NCI-H146 (cell line): ENCODE measurements at places on chromosomes 5 and 9.
A peak's percentile ranks its signal among the peaks of the same experiment; 100 is the strongest.

GRCh38 chr5:14036514-14036913, 92.0 kb upstream of the DNAH5 start:
- no peak for DNase-seq

- no peak for DNase-seq
These were observed 269.4 kb upstream of the MVB12B start for GRCh38 chr9:126057121-126057825.

DNA sequence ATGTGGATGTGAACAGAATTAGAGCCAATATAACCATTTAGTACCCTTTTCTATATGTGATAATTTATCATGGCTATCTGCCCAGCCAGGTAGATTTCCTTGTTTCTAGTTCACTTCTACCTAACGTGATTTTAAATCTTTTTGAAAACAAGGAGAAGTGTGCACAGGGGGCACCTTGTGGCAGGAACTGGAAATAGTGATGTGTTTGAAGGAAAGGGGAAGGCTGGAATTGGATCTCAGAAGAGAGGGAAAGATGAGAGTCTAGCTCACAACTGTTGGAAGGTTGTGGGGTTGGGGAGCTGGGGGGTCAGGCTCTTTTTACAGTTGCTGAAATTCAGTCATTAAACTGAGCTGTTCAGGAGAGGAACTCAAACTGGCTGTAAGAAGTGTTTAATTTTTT, 219.5 kb downstream of the KCTD16 start:
- DNase-seq = peak; percentile 30

DNA sequence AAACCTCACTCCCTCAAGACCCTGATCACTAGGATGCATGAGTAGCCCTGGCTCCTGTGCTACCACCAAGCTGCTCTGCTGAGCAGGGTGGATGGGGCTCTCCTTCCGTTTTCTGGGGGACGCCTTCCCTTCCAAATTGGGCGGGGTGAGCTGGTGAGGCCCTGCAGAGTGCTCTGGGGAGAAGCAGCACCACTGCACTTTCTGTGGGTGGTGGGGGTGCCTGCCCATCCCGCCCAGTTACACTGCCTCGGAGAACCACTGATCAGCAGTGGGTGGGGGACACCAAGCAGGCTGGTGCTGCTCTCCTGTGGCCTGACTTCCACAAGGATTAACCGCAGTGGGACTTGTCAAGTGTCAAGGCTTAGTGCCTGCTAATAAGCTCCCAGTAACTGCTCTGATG, 19.0 kb downstream of the GFPT2 start:
- no peak for DNase-seq

DNA sequence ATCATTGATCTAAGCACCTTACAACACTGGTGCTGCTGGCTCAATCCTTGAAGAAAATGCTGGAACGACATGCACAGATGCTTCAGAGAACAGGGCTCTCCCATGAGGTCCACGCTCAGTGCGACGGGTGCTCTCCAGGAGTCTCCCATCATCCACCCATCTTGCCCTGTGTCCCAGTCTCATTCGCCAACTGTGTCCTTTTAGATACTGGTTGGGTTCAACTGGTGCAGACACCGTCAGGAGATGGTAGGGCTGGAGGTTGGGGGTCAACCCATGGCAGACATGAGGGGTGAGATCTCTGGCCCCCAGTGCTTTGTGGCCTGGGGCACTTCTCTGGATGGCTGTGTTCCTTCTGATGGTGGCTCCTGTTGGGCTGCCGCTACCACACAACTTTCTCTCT, 1.6 kb upstream of the OBP2B start:
- no peak for DNase-seq

GRCh38 chr9:114154600-114155102, 686 bp upstream of the COL27A1 start:
- no peak for DNase-seq

DNA sequence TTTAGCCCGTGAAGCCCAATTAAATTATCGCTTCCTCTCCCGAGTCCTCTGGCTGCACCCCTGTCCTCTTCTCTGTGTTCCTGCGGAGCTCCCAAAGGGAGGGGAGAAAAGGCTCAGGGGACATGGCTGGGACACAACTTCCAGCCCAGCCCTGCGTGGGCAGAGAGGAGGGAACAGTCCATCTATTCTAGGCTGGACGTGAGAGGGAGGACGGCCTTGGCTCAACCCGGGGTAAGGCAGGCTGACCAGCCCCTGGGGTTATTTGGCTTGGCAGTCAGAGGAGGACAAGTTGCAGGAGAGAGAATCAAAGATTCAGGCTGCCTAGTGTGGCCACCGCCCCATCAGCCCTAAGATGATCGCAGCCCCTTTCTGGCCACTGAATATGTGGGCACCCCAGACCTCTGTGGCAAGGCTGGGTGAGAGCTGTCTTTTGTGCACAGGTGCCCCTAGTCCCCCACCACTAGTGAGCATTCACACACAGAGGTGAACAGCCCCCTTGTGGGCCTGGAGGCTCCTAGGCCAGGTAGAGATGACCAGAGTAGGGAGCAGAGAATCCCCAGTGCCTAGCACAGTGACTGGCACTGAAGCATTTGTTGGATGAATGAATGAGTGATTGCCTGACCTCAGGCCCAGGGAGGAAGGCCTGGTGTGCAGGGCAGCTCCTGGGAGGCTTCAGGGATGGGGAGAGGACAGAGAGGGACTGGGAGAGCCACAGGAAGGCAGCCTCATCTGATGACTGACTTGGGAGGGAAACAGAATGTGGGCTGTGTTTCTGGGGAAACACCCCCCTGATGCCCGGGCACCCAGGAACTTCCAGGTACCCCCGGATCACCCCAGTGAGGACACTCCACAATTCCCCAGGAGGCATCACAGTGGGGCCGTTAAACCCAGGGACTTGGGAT, 133.9 kb downstream of the C9orf50 start:
- no peak for DNase-seq

- no peak for DNase-seq
These were observed 21.6 kb downstream of the FBXW11 start for GRCh38 chr5:171984748-171985419.

GRCh38 chr9:133322701-133323100, 13.3 kb downstream of the SURF6 start:
- DNase-seq = no peak

DNA sequence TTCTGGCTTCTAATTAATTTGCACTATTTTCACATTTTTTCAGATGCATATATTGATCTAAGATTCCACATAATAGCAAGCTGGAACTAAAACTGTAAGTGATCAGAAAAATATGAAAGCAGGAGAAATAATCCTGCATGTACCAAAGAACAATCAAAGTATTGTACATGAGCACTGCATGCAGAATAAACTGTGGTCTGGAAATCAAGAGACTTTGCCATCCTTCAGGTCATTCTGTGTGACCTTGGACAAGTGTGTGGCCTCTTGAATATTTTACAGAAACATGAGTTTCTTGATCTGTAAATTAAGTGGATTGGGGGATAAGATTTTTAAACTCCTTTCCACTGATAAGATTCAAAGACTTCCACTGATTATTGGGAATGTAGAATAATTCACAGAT, 99.2 kb upstream of the GNAQ start:
- DNase-seq = no peak

- no peak for DNase-seq
These were observed 225.5 kb upstream of the ZNF462 start for GRCh38 chr9:106637486-106637885.

- DNase-seq = no peak
These were observed 53.7 kb downstream of the LHFPL2 start for GRCh38 chr5:78594610-78595457.

GRCh38 chr5:126066836-126067235, 356.4 kb upstream of the GRAMD2B start:
- no peak for DNase-seq

GRCh38 chr9:101387871-101388506, 3.2 kb upstream of the BAAT start:
- peak; percentile 70 for DNase-seq

DNA sequence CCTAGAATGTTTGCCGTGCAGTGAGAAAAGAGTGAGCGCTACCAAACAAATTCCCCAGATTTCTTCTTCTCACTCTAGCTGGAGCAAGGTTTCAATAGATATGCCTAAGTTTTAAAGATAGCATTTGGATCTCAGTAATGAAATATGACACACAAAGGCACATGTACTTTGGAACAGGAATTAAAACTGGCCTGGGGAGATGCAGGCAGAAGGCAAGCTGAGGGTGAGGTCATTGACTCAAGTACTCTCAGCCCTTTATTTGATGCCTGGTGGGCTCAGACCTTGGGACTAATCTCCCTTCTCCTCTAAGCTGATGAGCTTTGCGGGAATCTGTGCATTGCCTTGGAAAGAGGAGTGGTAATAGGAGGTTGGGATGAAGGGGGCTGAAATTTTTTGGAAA, 323.3 kb upstream of the SLC30A5 start:
- no peak for DNase-seq

DNA sequence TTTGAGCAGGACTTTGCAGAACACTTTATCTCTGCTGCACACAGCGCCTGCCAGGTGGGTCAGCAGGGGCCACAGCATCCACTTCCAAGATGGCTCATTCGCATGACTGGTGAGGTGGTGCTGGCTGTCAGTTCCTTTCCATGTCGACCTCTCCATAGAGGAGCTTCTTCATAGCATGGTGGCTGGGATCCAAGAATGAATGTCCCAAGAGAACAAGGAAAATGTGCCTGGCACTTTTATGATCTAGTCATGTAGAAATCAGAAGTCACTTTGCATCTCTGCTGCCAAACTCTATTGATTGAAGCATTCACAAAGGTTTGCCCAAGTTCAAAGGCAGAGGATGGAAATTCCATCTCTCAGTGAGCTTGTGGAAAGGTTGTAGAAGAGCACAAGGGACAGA, 85.0 kb downstream of the GALNT10 start:
- no peak for DNase-seq

- no peak for DNase-seq
These were observed 115.5 kb upstream of the SLC12A2 start for GRCh38 chr5:127967983-127968592.

DNA sequence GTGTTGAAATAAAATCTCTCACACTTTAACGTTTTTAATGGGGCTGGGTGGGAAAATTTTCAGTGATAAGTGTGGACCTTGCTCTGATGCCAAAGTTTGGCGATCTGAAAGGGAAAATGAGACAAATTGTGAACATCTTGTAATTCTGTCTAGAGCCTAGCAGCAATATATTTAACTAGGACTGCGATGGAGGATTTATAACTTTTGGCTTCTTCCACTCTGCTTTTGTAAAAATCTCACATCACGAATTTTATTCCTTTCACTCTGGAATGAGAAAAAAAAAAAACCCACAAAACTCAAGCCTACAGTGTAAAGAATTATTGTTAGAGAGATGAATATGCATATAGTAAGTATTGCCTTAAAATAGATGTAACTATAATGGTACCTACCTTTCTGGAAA, 19.9 kb downstream of the CCNH start:
- no peak for DNase-seq

- no peak for DNase-seq
These were observed 101.8 kb downstream of the SPRY4 start for GRCh38 chr5:142222866-142223558.

- no peak for DNase-seq
These were observed 98.0 kb downstream of the MACIR start for GRCh38 chr5:103356350-103357091.

DNA sequence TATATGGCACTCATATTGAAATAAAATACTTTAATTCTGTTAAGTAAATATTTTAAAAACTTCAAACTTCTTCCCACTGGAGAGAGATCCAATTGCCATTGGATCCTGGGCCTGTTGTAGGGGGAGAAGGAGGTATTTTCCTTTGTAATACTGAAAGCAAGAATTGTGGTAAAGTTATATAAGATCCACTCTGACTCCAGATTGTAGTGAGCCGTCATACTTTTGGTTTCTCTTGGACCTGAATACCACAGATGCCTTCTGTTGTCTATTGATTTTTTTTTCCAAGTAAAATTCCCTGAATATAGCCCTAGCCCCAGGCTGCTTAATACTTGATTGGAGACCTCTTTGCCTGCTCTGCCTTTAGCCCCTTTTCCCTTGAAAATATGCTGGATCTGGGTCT, 86.9 kb downstream of the ATG10 start:
- DNase-seq = no peak

GRCh38 chr9:127522727-127523126, 71.4 kb downstream of the LRSAM1 start:
- no peak for DNase-seq

- no peak for DNase-seq
These were observed 13.0 kb downstream of the CXXC5 start for GRCh38 chr5:139660923-139661814.

DNA sequence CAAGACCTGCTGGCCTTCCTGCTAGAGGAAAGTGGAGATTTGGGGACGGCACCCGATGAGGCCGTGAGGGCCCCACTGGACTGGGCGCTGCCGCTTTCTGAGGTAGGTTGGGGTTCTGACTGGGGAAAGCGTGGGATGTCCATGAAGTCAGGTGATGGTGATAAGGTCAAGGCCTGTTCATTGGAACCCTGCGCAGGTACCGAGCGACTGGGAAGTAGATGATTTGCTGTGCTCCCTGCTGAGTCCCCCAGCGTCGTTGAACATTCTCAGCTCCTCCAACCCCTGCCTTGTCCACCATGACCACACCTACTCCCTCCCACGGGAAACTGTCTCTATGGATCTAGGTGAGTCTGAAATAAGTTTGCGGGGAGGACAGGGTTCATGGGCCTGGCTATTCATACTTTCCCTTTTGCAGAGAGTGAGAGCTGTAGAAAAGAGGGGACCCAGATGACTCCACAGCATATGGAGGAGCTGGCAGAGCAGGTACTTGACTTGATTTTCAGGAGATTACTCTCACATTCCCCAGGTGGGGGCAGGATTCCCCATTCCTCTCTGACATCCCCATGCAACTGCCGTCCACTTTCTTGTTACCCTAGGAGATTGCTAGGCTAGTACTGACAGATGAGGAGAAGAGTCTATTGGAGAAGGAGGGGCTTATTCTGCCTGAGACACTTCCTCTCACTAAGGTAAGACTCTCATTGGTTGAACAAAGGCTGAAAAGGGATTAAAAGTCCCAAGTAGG, 505 bp downstream of the CREB3 start:
- peak; percentile 62 for DNase-seq

DNA sequence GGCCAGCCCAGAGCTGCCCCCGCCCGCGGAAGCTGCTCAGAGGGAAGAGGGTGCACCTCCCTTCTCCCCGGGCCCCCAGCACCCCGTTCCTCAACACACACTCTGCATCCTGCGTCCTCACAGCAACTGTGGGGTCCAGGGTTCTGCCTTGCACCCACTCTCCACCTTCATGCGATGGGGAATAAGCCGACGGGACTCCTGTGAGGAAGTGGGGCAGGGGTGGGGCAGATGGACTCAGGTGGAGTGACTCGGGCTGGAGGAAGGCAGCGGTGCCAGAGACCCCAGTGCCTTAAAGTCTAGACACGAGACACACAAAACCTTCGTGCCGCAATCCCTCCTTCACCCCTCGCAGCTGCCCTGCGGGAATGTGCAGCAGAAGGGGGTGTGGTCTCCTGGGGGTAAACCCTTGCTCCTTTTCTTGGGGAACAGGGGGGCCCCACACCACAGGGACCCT, 8.6 kb downstream of the BRD3 start:
- no peak for DNase-seq

- no peak for DNase-seq
These were observed 211.1 kb downstream of the TTLL11 start for GRCh38 chr9:121881920-121882500.

GRCh38 chr5:116528519-116529234, 45.9 kb downstream of the SEMA6A start:
- DNase-seq = peak; percentile 53

GRCh38 chr9:115109486-115109885, 8.5 kb downstream of the TNC start:
- DNase-seq = no peak
